ENCODE measurements at places on chromosomes 1 and 21.

DNA sequence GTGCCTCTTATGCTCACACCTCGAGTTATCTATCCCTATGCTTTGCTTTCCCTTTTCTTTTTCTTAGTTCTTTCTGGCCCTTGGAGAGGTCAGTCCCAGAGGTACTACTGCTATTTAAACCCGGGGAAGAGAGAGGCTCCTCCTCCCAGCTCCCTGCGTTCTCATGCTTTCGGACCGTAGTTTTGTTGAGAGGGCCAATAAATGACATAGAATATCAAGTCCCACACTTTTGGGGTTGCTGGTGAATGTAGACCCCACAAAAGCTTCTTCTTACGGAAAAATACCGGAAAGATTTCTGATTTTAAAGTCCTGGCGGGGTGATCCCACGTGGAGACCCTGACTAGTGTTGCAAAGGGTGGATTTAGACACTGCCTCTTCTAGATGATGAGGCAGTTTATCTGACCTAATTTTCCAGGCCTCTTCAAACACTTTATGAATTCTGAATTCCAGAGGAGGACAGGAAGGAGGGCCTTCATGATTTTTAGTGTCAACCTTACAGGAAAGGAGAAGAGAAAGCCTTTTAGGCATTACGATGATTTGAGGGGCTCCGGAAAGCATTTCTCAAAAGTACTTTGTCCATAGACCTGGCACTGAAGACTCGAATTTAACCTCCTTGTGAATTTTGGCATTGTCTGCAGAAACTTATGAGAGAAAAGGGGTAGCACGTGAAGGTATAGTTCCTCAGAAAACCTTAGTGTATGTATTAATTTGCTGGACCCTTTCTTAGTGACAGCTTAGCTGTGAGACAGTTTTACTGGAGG is 694 bp downstream of the TMEM167B start:
- DNase-seq = no peak

GRCh38 chr1:21652101-21652936 is 16.8 kb downstream of the RAP1GAP start:
- DNase-seq = no peak

DNA sequence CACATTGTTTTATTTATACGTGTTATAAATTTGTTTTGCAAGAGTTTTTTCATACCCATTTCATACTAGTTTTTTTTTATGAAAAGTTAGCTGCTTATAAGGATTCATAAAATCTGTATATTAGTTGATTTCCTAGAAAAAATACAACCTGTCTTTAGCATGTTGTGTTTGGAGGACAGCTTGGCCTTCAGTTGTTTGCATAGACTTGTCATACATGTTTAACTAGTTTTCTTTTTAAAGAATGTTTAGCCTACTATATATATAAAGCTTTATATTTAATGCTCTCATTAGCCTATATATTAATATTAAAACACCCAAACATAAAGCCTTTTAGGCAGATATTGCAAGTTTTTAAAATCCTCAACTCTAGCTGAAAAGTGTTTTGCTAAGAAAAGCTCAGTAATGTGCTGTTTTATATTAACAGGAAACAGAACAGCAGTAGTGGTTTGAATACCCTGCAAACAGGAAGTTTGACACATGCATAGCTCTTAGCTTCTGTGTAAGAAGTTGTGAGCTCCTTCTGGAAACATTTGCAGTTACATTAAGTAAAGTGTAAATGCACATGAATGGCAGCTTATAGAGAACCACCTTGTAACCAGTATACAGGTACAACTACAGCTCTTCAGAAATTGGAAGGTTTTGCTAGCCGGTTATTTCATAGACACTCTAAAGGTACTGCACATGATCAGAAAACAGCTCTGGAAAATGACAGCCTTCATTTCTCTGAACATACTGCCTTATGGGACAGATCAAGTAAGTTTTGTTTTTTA is at the start of gene PRKACB:
PRKACB (plus strand) TSS at position 476 of the 770 bp plus-strand sequence; CDS start at position 567, 91 bp downstream.
- no peak for DNase-seq

DNA sequence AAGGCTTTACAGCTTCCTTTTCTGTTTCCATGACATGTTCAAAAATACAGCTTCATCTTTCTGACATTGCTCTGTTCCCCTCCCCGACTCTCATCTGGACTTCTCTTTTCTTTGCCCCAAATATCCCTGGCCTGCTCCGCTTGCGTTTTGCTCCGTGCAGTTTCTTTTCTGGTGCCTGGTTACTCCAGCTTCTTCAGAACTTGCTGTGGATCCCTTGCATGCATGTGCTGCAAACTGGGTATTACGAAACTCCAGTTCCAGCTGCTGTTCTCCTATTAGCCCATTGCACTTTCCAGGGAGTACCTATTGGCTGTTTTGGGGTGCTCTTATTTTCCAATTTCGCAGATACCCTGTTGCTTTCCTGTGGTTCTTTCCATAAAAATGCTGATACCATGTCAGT is 9.9 kb upstream of the NDC1 start:
- DNase-seq = no peak

DNA sequence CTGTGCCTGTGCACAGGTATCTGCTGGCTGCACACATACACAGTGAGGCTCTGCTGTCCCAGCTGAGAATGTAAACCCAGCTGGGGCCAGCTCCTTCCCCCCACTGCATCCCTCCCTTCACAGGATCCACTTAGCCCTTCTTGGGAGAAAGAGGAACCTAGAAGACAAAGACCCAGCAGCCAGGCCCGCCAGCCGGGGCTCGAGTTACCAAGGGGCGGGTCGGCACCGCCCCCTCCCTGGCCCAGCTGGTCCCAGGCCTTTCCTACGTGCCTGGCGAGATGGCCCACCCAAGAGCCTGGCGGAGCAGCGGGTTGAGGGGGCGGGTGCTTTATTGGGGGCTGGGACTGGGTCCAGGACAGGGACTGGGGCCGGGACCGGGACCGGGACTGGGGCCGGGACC is 2.1 kb downstream of the SH3BGRL3 start:
- DNase-seq = no peak

- no peak for DNase-seq
These were observed 83.4 kb downstream of the ADSS2 start for GRCh38 chr1:244368279-244368678.

DNA sequence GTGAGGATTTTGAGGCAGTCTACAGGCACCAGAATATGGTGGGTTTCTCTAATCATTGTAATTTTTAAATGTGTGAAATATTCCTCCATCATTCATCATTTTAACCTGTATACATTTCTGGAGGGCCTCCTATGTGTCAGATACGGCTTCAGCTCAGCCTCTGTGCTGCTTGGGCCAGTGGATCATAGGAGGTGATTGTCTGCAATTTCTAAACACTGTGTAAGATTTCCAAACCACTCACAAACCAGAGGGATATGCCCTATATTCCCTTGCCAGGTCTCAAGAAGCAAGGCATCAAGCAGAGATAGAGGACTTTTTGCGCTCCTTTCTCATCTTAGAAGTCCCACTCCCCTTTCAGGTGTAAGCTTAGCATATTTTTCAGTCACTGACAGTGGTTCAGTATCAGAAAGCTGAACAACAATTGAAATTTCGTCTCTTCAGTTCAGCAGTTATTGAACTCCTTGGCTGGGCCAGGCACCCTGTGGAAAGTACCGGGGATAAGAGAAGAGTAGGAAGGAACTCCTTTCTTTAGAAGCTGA is 190.9 kb downstream of the NFIA start:
- no peak for DNase-seq

GRCh38 chr21:32957545-32957944 is 68.2 kb upstream of the OLIG2 start:
- DNase-seq = no peak

DNA sequence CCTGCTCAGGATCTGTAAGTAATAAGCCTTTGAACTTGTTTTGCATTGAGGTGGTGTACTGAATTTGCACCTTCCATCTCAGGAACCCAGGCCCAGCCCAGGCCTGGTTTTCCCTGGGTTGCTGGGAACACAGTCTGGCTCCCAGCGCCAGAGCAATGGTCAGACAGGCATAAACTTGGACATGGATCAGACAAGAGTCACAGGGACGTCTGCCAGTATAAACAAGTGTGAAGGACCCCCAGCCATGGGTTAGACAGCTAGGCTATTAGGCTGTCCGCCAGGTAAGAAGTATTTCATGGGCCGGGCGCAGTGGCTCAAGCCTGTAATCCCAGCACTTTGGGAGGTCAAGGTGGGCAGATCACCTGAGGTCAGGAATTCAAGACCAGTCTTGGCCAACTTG is 5.5 kb downstream of the IFNLR1 start:
- DNase-seq = no peak

GRCh38 chr1:75615613-75616435 is 4.9 kb upstream of the SLC44A5 start:
- DNase-seq = no peak

DNA sequence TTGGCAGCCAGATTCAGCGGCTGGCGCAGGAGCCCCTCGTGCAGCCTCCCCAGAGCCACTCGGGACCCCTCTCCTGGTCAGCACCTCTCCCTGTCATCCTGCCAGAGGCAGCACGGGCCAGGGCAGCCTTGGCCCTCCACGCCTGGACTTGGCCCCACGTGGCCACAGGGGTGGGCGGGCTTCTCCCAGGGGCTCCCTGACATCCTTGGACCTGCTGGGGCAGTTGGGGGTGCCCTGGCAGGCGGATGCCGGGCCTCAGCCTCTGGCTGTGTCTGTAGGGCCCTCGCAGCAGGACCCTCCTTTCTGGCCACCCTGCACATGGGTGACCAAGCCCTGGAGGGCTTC is 60.2 kb downstream of the MORN1 start:
- no peak for DNase-seq

DNA sequence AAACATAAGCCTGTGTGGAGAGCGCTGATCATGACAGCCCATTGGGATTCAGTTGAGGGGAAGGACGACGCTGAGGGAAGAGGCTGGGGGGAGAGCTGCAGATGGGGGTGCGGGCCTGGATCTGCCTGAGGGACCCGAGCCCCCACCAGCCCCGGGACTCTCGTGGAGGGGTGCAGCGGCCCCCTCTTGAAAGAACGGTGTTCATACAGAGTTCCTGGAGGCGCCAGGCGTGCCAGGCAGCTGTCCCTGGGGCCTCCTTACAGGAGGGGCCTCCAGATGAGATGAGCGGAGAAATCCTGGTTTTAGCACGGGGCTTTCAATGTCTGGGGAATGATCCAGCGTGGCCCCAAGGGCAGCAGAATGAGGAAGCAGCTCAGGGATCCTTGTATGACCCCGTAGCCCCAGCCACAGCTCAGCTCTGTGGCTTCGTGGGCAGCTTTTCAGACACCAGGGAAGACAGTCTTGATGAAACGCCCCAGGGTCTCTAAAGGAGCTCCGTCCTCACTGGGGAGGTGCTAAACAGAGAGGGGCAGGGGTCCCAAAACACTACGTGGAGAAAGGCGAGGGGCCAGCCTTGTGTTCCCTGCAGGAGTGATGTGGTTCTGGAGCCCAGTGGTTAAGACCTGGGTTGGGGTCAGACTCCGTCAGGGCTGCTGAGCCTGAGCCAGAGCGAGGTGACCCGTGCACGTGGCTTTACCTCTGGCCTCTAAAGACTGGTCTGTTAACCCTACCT is 7.2 kb upstream of the DSCAM start:
- no peak for DNase-seq

DNA sequence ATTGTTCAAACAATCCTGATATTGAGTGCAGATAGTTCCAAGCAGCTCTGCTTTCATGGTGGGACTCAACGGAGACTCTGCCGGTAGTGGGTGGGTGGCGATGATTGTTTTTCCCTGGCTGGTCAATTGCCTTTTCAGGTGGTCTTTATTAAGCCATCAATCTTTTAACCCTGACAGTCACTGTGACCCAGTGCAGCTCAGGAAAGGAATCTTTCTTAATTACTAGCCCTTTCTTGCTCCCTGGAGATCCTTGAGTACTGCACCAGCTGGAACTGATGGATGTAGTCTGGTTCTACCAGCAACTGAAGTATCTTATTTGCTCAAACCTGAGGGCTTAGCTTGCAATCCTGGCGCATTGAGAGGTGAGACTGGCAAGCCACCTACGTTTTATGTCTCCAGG is 196.4 kb downstream of the PLPP3 start:
- no peak for DNase-seq

- DNase-seq = no peak
These were observed 132.9 kb upstream of the C1orf21 start for GRCh38 chr1:184253921-184254320.

DNA sequence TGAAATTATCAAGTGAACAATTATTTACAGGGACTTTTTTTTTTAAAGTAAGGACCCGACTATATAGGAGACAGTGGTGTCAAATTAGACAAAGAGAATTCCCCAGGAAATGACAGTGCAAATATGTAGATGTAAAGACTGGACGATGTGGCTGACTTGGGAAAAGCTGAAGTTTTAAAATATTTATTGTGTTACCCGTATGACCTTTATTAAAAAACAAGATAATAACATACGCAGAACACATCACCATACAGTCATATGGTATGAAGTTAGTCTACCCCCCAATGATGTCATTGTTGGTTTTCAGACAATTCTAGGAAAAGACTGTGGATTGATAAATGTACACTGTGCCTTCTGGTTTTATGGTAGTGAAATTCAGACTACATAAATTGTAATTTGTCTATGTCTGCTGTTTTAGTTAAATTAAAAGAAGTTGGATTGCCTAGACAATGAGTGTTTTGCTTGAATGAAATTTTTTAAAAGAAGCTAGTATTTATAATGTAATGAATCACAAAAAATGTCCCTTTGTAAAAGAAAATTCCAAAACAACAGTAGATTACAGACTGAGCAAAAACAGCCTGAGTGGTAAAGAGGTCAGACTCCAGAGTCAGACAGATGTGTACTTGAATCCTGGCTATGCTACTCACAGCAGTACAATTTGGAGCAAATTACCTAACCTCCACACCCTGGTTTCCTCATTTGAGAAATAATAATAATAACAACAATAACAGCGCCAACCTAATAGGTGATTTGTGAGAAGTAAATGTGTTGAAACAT is 15.5 kb upstream of the PDC start:
- DNase-seq = no peak

DNA sequence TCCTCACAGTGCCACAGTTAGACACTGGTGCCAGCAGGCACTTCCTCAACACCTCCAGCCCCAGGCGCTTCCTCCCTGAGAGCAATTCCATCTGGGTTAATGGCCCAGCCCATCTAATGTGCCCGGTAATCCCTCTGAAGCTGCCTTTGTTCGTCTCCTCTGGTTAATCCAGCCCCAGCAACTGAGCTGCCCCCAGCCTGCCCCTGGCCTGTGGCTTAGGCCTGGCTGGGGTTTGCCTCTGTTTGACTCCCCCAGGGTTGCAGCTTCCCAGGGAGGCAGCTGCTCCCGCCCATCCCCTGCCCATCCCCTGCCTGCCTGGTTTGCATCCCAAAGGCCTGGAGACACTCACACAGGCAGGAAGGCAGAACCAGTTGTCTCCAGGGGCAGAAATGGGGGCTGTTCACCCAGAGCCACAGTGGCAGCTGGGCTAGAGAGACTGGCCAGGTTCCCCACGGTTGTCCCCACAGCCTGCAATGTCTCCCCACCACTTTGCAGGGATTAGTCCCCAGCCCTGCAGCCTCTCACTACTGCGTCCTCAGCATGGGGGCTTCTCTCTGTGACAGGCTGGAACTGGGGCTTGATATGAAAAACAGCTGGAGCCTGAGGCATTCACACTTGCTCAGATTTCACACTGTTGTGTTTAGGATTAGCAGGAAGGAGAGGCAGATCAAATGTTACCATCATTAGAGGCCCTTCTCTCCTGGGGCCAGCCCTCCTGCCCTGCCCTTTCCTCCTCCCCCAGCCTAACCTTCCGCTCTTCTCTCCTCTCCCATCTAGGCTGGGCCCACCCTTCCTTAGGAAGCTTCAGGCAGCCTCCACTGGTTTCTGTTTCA is 120.2 kb downstream of the TLR5 start:
- DNase-seq = no peak

- no peak for DNase-seq
These were observed 2.0 kb downstream of the GRHL3 start for GRCh38 chr1:24321126-24321525.

- DNase-seq = no peak
These were observed 91.8 kb upstream of the GJB5 start for GRCh38 chr1:34663031-34663430.
